ENCODE measurements at places on chromosomes 7 and 10. TPM values are rescaled to one million over a fixed set of nuclear protein-coding genes. Genes with fewer than 3 reads are reported as not detected.
A peak's percentile ranks its signal among the peaks of the same experiment; 100 is the strongest.

Gene MYH16
- total RNA-seq: not detected

GRCh38 chr10:73965890-73966768, 31.8 kb upstream of the VCL start:
- no peak overlapping the region for H3K27ac ChIP-seq
- H3K4me1 ChIP-seq: peaks cover 5% of the 10 kb centered on the region
- H3K36me3 ChIP-seq: no peaks in the 10 kb centered on the region
- no peak overlapping the region for H3K4me3 ChIP-seq
- H3K27me3 ChIP-seq: peaks cover 10% of the 10 kb centered on the region

- no peak overlapping the region for H3K27ac ChIP-seq
- no peak for DNase-seq
- H3K4me1 ChIP-seq: no peaks in the 10 kb centered on the region
- no peaks in the 10 kb centered on the region for H3K36me3 ChIP-seq
- no peak overlapping the region for H3K4me3 ChIP-seq
These were observed 92.8 kb upstream of the PARD3 start for GRCh38 chr10:34907743-34908430.

DNA sequence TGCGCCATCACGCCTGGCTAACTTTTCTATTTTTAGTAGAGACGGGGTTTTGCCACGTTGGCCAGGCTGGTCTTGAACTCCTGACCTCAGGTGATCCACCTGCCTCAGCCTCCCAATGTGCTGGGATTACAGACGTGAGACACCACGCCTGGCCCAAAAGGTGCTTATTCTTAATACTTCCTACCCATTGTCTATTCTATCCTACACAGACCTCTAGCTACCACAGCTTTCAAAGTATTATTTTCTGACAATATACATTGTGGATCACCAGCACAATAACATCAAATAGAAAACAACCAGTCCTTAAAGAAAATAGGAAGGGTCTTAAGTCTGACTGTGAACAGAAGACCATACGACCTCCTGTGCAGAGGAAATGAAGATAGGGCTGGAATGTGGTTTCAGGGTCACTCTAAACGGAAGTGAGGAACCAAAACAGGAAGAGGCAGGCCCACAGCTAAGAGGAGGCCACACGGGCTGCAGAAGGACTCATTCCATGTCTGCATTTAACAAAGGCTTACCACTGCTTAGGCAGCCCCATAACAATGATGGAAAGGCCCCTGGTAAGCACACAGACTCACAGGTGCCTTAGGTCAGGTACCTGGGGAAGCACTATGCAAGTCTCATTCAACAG, 115.2 kb downstream of the ZFAND4 start:
- peak overlapping the region; percentile 57 for H3K4me3 ChIP-seq
- peak; percentile 57 for DNase-seq
- H3K4me1 ChIP-seq: peaks cover 36% of the 10 kb centered on the region
- H3K27me3 ChIP-seq: no peaks in the 10 kb centered on the region
- H3K27ac ChIP-seq: peak overlapping the region; percentile 82

DNA sequence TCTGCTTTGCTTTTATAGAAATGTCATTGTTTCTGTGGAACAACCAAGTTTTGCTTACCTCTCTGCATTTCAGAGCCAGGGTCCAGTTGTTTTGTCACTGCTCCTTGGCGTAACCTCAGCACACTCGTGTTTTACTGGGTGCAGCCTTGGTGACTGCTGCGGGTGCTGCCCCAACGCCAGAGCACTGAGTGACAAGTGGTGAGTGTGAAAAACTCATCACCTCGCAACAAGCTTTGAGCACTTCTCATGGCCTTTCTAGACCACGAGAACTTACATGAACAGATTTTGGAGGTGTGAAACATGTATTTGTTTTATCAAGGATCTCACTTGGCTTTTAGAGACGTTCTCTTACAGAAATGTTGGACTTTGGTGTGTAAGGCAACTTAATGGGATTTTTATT, 31.0 kb downstream of the GLRX3 start:
- H3K27ac ChIP-seq: no peak overlapping the region
- peaks cover 40% of the 10 kb centered on the region for H3K4me1 ChIP-seq
- no peaks in the 10 kb centered on the region for H3K27me3 ChIP-seq
- no peak overlapping the region for H3K4me3 ChIP-seq
- H3K36me3 ChIP-seq: peaks cover 59% of the 10 kb centered on the region
- DNase-seq: no peak

DNA sequence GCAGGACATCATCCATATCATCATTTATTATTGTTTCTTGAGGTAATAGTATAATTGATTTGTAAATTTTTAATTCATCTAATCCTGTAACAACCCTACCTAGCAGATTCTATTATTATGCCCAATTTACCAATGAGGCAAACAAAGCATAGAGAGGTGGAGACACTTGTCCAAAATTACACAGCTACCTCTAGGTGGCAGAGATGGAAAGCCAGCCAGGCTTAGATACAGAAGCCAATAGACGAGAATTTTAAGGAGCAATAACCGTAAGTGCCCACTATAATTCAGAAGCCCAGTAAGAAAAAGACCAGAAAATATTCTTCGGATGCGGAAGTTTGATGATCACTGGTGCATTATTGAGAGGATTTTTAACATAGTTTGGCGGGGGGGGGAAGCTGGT, 54.0 kb downstream of the ANK3 start:
- no peaks in the 10 kb centered on the region for H3K27me3 ChIP-seq
- H3K4me1 ChIP-seq: no peaks in the 10 kb centered on the region
- no peak for DNase-seq
- no peaks in the 10 kb centered on the region for H3K36me3 ChIP-seq
- no peak overlapping the region for H3K27ac ChIP-seq

All from activated CD8-positive, alpha-beta T cell treated with anti-CD3 and anti-CD28 coated beads, Interleukin-2, amount 10 ng/mL, durations not matched to agents 7 days and 5 days (primary cell).